ENCODE measurements at places on chromosomes 4 and X. TPM values are rescaled to one million over a fixed set of nuclear protein-coding genes. Genes with fewer than 3 reads are reported as not detected.

DKK2 gene
- 28.2 TPM for total RNA-seq

PABPC4L gene
- total RNA-seq, result 8.4 TPM

GLRB gene
- total RNA-seq, result 5.2 TPM

JAKMIP1 gene
- total RNA-seq, result not detected

DBET gene
- total RNA-seq, result not detected

UGT2A3 gene
- total RNA-seq, result not detected

Data from skeletal muscle tissue (tissue), 5 donors.